Sigmoid colon (tissue), 7 donors: ENCODE measurements at places on chromosomes 7 and 10. TPM values are rescaled to one million over a fixed set of nuclear protein-coding genes. Genes with fewer than 3 reads are reported as not detected.

DNA sequence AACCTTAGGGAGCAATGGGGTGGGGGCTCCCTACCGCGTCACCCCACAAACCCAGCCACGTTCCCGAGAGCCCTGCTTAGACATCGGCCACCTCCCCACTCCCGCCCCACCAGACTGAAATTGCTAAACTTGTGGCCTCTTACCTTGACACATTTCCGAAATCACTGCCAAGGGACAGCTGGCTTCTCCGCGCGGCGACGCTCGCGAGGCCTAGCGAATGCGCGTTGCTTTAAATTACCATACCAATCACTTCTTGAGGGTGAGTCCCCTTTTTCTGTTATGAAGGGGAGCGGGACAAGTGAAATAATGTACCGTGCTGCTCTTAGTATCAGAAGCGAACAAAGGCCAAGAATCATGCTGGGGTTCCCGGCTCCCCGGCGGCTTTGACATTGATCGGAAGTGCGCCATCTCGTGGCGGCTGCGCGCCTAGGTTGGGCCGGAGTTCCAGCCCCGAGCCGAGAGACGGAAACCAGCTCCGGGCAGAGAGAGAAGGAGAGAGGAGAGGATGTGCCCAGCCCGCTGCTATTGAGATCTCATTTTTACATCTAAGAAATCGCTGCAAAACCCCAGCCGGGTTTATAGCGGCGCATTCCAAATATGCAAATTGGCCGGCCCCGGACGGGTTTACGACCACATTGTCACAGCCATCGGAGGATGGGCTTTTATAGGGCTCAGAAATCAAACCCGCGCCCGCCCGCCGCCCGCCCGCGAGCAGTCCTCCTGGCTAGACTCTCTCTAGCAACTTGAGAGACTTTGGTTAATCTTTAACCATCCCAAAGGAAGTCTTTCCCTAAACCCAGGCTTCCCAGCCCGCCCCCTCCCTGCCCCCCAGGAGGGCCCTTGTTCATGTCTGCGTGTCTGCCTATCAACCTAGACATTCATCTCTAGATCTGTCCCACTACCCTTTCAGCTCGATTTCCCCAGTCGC is 5.3 kb downstream of the HOXA11 start:
- DNase-seq, result peak; percentile 93

GRCh38 chr10:75403144-75403938 is 1.8 kb upstream of the ZNF503 start:
- peak; percentile 82 for DNase-seq

DNA sequence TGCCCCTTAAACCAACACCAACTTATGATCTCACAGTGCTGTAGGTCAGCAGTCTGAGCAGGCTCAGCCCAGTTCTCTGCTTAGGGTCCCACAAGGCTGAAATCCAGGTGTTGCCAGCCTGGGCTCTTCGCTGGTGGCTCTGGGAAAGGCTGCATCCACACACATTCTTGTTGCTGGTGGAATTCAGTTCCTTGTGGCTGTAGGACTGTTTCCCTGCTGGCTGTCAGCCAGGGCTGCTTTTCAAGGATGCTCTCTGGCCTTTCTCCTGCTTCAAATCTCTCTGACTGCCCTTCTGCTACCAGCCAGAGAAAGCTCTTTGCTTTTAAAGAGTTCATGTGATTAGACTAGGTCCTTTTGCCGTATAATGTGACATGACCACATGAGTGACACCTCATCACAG is 15.3 kb downstream of the POLL start:
- no peak for DNase-seq

- no peak for DNase-seq
These were observed 95.2 kb downstream of the GLCCI1 start for GRCh38 chr7:8063706-8064297.

DNA sequence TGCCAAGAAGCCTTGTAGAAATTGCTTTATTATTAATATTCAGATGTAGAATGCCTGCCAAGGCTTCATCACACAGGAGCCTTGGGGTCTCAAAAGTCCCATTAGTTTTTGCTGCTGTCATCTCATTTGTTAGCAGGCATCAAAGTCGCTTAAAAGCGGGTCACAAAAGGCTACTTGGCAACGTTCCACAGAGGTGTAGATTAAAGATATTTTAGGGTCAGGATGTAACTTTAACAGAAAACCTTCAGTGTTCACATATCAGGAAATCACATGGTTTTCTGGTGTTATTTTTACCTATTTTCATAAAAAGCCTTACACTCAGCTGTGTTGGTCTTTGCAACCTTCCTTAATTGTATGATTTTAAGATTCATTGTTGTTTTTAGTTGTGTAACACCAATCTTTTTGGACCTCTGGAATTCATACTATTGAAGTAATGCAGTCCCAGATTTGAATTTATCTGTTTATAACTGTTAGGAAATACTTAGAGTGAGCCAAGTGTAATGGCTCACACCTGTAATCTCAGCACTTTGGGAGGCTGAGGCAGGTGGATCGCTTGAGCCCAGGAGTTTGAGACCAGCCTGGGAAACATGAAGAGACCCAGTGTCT is 65.3 kb downstream of the TET1 start:
- DNase-seq, result no peak

The TMEM273 gene
- 11.0 TPM for total RNA-seq

The ANKRD2 gene
- not detected for total RNA-seq

- peak; percentile 68 for DNase-seq
These were observed 427.1 kb downstream of the GPAM start for GRCh38 chr10:111756217-111757061.
